Upper lobe of right lung (tissue), 1 donor: ENCODE measurements at places on chromosomes 2 and 18. TPM values are rescaled to one million over a fixed set of nuclear protein-coding genes. Genes with fewer than 3 reads are reported as not detected.

POTEC gene
- total RNA-seq = not detected

TRIM54 gene
- not detected for total RNA-seq

GRCh38 chr2:24469148-24469650 lies 21.9 kb upstream of the NCOA1 start:
- H3K27me3 ChIP-seq = no peaks in the 10 kb centered on the region
- no peak for DNase-seq
- no peak overlapping the region for H3K4me3 ChIP-seq
- no peaks in the 10 kb centered on the region for H3K36me3 ChIP-seq
- H3K4me1 ChIP-seq = no peaks in the 10 kb centered on the region
- H3K27ac ChIP-seq = no peak overlapping the region

DNA sequence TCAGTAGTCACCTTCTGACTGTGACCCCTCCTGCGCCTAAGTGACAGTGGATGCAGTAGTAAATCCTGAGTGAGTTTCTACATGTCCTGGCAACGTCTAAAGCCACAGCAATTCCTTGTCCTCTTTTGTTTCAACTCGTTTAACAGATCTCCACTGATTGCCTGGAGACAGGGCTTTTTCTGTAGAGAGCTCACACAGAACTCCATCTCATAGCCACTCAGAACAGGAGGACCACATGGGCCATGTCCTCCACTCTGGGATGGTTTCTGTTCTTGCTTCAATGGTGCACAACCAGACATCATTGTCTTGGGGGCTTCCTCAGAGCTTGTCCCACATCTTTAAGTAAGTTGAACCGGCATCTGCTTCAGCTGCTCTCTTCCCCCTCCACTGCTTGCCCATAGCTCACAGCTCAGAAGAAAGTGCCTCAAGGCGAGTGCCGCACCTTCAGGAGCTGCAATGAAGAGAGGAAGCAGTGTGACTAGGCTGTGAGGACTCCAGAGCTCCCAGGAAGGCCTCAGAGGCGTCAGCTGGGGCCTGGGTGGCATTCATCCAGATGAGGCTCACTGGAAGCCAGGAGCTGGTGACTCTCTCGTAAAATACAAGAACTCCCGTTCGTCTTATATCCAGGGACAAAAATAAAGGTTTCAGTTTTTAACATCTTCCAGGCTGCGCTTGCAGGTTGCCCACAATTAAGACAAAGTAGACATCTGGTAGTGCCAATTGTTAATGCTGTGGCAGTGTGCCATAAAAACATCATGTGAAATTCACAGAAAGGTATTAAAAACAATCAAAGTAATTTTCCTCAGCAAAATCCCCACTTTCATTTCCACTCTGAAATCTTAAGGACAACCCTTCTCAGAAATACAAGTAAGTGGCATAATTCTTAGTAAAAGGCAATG lies 37.3 kb downstream of the ST3GAL5 start:
- no peak overlapping the region for H3K4me3 ChIP-seq
- H3K27me3 ChIP-seq = no peaks in the 10 kb centered on the region
- peaks cover 17% of the 10 kb centered on the region for H3K4me1 ChIP-seq
- peaks cover 62% of the 10 kb centered on the region for H3K36me3 ChIP-seq
- H3K27ac ChIP-seq = peak overlapping the region; percentile 87

GRCh38 chr2:158773121-158773520 lies 22.0 kb upstream of the DAPL1 start:
- no peak for DNase-seq
- H3K27ac ChIP-seq = no peak overlapping the region
- no peak overlapping the region for H3K4me3 ChIP-seq
- no peaks in the 10 kb centered on the region for H3K36me3 ChIP-seq
- no peaks in the 10 kb centered on the region for H3K27me3 ChIP-seq
- H3K4me1 ChIP-seq = no peaks in the 10 kb centered on the region

INHBB gene
- 12.3 TPM for total RNA-seq

INHA gene
- total RNA-seq = 0.43 TPM

TUBA3E gene
- total RNA-seq = not detected

- H3K27me3 ChIP-seq = peaks cover 25% of the 10 kb centered on the region
- peaks cover 6% of the 10 kb centered on the region for H3K4me1 ChIP-seq
- peak overlapping the region; percentile 41 for H3K4me3 ChIP-seq
- no peaks in the 10 kb centered on the region for H3K36me3 ChIP-seq
- no peak overlapping the region for H3K27ac ChIP-seq
Measured at GRCh38 chr2:241803387-241804325, 5.3 kb upstream of the NEU4 start.

- no peaks in the 10 kb centered on the region for H3K27me3 ChIP-seq
- H3K4me1 ChIP-seq = no peaks in the 10 kb centered on the region
- H3K4me3 ChIP-seq = no peak overlapping the region
- no peak overlapping the region for H3K27ac ChIP-seq
- no peaks in the 10 kb centered on the region for H3K36me3 ChIP-seq
Measured at GRCh38 chr2:18251486-18251885, 309.0 kb downstream of the RDH14 start.

CAPN14 gene
- 0.26 TPM for total RNA-seq

OXER1 gene
- total RNA-seq = 1.1 TPM

- no peaks in the 10 kb centered on the region for H3K36me3 ChIP-seq
- no peak overlapping the region for H3K27ac ChIP-seq
- peaks cover 19% of the 10 kb centered on the region for H3K4me1 ChIP-seq
- H3K27me3 ChIP-seq = no peaks in the 10 kb centered on the region
- H3K4me3 ChIP-seq = no peak overlapping the region
- no peak for DNase-seq
Measured at GRCh38 chr2:66507673-66508201, 72.8 kb downstream of the MEIS1 start.

DNA sequence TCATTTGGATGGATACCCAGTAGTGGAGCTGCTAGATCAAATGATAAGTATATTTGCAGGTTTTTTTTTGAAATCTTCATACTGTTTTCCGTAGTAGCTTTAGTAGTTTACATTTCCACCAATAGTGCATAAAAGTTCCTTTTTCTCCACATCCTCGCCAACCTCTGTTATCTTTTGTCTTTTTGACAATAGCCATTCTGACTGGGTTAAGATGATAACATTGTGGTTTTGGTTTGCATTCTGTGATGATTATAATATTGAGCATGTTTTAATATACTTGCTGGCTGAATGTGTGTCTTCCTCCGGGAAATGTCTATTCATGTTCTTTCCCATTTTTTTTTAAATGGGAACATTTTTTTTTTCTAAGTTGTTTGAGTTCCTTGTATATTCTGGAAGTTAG lies 260.0 kb downstream of the GULP1 start:
- H3K27me3 ChIP-seq = no peaks in the 10 kb centered on the region
- H3K27ac ChIP-seq = no peak overlapping the region
- no peaks in the 10 kb centered on the region for H3K36me3 ChIP-seq
- H3K4me1 ChIP-seq = no peaks in the 10 kb centered on the region
- H3K4me3 ChIP-seq = no peak overlapping the region

DNA sequence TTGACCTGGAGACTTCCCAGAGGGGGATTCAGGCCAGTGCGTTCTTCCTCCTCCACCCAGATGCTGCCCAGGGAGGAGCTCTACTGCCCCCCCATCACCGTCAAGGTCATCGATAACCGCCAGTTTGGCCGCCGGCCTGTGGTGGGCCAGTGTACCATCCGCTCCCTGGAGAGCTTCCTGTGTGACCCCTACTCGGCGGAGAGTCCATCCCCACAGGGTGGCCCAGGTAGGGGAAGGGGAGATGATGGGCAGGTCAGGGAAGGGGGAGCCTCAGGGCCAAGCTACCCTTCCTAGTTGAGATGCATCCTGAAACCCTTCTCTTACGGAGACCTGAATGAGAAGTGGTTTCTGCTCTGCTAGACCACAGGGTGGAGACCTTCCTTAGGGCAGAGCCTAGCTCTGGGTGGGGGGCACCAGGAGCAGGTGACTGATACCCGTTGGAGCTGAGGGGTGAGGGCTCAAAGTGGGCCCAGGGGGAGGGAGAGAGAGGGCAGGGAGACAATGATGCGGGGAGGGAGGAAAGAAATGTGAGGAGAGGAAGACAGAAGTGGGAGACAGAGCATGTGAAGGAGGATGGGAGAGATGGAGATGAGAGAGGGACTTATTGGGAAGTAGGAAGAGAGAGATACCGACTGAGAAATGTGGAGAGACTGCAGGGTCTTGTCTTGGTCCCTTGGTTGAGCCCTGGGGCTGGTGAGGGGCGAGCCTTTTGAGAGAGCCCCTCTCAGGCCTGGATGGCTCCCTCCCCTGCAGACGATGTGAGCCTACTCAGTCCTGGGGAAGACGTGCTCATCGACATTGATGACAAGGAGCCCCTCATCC lies 159.4 kb downstream of the DYSF start:
- no peaks in the 10 kb centered on the region for H3K36me3 ChIP-seq
- no peak overlapping the region for H3K27ac ChIP-seq
- H3K27me3 ChIP-seq = no peaks in the 10 kb centered on the region
- no peak overlapping the region for H3K4me3 ChIP-seq

DNA sequence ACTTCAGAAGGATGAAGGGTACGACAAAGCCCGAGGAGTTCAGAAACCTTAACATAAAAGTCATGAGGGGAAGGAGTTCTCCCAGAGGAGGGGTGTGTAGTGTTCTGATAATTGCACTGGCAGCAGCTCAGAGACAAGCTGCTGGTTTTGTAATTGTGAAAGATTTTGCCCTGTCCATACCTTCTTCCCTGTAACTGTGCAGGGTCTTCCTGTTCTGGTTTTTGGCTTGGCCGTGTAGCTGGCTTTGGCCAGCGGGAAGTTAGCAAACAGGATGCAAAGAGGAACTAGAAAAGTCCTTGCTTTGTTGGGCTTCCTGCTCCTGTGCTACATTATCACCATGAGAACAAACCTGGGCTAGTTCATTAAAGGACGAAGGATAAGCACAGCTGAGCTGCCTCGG lies 160.8 kb downstream of the LPIN1 start:
- no peaks in the 10 kb centered on the region for H3K4me1 ChIP-seq
- H3K27me3 ChIP-seq = no peaks in the 10 kb centered on the region

GRCh38 chr18:48569139-48569914 lies 30.5 kb downstream of the CTIF start:
- H3K36me3 ChIP-seq = no peaks in the 10 kb centered on the region
- no peak for DNase-seq
- H3K4me3 ChIP-seq = no peak overlapping the region
- no peaks in the 10 kb centered on the region for H3K27me3 ChIP-seq
- peaks cover 8% of the 10 kb centered on the region for H3K4me1 ChIP-seq
- no peak overlapping the region for H3K27ac ChIP-seq

DSC3 gene
- total RNA-seq = 1.6 TPM

DNA sequence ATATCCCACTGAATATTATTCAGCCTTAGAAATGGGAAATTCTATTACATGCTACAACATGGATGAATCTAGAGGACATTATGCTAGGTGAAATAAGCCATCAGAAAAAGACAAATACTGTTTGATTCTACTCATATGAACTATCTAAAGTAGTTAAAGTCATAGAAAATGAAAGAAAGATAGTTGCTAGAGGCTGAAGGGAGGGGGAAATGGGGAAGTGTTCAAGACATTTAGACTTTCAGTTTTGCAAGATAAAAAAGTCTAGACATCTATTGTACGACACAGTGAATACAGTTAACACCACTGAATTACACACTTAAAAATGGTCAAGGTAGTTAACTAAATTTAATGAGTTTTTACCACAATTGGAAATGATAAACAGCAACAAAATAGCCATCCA lies 835.9 kb upstream of the CHAC2 start:
- no peaks in the 10 kb centered on the region for H3K27me3 ChIP-seq
- no peak for DNase-seq
- H3K4me1 ChIP-seq = no peaks in the 10 kb centered on the region
- no peak overlapping the region for H3K27ac ChIP-seq

MORN2 gene
- total RNA-seq = 6.4 TPM

GRCh38 chr18:2853926-2854664 lies 7.3 kb downstream of the EMILIN2 start:
- DNase-seq = no peak
- H3K27ac ChIP-seq = no peak overlapping the region
- H3K4me1 ChIP-seq = peaks cover 12% of the 10 kb centered on the region
- H3K4me3 ChIP-seq = no peak overlapping the region
- peaks cover 12% of the 10 kb centered on the region for H3K27me3 ChIP-seq
